ENCODE measurements at places on chromosomes 11 and 22. TPM values are rescaled to one million over a fixed set of nuclear protein-coding genes. Genes with fewer than 3 reads are reported as not detected.

Gene IL17REL
- not detected for total RNA-seq

Gene MIAT
- 0.35 TPM for total RNA-seq

Gene OR5T1
- total RNA-seq, result not detected

Gene PLAAT3
- total RNA-seq, result 56.5 TPM

Gene RHOG
- total RNA-seq, result 110 TPM

Gene C22orf39
- total RNA-seq, result 14.9 TPM

Gene TSSC4
- total RNA-seq, result 73.8 TPM

Gene DERL3
- 0.40 TPM for total RNA-seq

Gene RBMXL2
- total RNA-seq, result not detected

Gene MPEG1
- not detected for total RNA-seq

Gene TNNT3
- total RNA-seq, result not detected

Gene ASRGL1
- 10.1 TPM for total RNA-seq

Gene MRGPRX3
- total RNA-seq, result not detected

Gene GALNT18
- total RNA-seq, result 18.7 TPM
